ENCODE measurements at places on chromosomes 7 and 10.
A peak's percentile ranks its signal among the peaks of the same experiment; 100 is the strongest.

- DNase-seq = no peak
Observed at GRCh38 chr10:44467900-44468299, 83.0 kb upstream of the CXCL12 start.

- DNase-seq = no peak
Observed at GRCh38 chr10:13862546-13863233, 275.9 kb downstream of the PRPF18 start.

DNA sequence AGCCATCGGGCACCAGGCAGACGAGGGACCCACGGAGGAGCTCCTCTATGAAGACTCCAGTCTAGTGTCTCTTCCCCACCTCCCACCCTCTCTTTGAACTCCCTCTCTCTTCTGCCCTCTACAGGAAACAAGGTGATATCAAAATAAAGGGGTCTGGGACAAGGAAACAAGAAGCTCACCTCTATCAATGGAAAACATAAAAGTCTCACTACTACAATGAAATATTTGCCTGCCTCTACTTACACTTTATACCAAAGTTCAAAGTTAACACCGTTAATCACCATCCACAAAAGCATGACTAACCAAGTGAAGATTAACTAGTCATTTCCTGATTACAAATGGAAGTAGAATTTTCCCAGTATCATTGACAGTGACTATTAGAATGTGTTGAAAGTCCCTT is 82.2 kb downstream of the PARD3 start:
- DNase-seq = no peak

GRCh38 chr10:28833313-28833712 is 156.0 kb downstream of the BAMBI start:
- peak; percentile 37 for DNase-seq

GRCh38 chr10:84903320-84903719 is 574.9 kb downstream of the CCSER2 start:
- no peak for DNase-seq

- DNase-seq = no peak
Observed at GRCh38 chr10:7700577-7701125, 2.5 kb upstream of the ITIH2 start.

- DNase-seq = peak; percentile 81
Observed at GRCh38 chr7:16651396-16652239, 5.6 kb downstream of the BZW2 start.

GRCh38 chr7:90720984-90721760 is 125.1 kb downstream of the CDK14 start:
- peak; percentile 94 for DNase-seq

DNA sequence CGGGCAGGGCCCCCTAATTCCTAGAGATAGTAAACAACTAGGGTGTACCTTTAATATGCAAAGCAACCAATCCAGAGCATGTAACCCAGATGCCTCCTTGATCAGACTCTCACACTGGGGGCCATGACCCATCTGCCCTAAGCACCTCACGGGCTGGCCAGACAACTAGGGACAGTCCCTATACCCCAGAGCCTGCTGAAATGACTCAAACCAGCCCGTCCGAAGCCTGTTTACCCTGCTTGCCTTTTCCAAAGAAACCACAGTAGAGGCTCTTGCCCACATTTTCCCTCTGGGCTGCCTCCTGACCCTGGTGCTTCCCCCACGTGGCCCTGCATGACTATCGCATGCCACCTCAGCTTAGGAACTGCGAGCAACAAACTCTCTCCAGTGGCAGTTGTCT is 46.2 kb downstream of the RGS10 start:
- no peak for DNase-seq

- DNase-seq = no peak
Observed at GRCh38 chr10:7027913-7028808, 382.7 kb downstream of the SFMBT2 start.

DNA sequence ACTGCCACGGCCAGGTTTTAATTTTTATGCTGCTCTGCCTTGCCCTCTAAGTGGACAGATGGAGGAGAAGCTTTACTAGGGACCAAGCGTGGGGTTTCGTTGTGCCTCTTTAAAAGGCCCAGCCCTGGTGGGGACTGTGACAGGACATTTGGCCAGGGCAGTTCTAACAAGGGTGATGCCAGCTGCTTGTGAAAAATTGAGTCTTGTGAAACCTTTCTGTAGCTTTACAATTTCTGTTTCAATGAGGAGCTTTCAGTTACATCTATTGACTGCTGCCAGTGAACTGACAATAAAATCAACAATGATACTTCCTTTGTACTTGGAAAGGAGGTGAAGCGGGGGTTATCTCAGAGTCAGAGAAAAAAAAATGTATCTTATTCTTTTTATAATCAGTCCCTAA is 233.1 kb upstream of the CSTF2T start:
- DNase-seq = no peak

DNA sequence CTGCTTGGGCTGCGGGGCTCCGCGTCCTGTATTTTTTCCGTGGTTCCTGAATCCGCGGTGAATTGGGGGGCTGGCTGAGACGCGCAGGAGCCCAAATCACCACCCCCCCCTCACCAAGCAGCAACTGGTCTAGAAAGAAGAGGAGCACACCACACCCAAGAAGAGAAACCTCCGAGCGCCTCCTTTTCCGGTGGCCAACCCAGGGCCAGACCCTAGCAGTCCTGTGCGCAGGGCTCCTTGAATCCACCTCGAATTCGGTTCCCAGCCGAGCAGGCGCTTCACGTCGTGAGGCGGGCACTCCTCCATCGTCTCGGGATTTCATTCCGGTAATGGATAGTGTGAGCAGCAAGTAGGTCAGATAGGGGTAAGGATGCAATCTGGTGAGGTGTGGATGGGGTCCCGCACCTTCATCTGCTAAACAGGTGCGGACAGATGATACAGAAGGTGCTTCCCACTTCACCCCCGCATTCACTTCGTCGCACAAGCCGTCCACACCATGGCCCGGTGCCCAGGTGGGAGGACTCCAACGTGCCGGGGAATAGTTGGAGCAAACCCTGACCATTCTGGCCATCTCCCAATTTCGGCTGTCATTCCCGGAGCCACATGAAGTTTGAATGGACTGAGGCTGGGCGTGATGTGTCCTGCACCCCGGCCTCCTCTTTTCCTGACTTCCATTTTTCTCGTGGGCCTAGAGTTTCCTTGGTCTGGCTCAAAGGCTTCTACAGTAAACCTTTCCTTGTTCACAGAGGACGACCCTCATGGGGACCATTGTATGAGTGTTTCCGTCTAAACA is 19.8 kb upstream of the ZNF273 start:
- DNase-seq = no peak

DNA sequence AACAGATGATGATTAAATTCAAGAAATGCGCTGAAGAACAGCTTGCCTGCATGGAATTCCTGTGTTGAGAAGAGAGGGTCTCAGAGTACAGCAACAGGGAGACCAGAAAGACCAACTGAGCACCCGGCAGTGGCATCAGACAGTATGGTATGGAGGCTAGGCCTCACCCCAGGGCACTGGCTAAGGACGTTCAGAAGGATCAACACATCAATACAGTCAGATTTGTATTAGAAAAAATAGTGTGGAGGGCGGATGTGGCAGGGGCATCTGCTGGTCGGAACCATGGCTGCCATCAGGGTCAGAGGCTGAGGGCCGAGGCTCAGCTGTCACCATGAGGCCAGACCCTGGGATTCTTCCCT is 142.1 kb downstream of the ADARB2 start:
- DNase-seq = no peak

GRCh38 chr10:8738987-8739386 is 684.5 kb downstream of the GATA3 start:
- DNase-seq = no peak

DNA sequence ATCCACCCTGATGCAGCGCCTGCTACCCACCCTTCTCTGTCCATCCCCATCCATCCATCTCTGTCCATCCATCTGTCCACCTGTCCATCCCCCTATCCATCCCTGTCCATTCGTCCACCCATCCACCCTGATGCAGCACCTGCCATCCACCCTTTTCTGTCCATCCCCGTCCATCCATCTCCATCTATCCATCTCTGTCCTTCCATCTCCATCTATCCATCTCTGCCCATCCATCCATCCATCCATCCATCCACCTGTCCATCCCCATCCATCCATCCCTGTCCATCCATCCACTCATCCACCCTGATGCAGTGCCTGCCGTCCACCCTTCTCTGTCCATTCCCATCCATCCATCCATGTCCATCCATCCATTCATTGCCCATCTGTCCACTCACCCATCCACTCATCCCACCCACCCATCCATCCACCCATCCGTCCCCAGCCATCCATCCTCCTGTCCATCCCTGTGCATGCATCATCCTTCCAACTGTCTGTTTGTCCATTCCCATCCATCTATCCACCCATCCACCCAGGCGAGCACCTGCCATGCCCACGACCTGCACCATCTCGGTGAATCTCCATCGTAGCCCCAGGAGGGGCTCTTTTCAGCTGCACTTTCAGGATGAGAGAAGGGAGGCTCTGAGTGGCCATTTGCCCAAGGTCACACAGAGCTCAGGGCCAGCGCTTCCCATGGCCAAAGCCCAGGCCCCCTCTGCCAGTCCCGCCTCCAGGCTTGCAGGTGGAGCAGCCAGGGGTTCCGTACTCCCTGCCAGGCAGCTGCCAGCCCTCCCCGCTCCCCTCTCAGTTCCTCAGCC is 137.4 kb downstream of the LHPP start:
- no peak for DNase-seq

- DNase-seq = no peak
Observed at GRCh38 chr10:50464004-50464409, 159.7 kb downstream of the SGMS1 start.

GRCh38 chr7:143050931-143051330 is 1.2 kb upstream of the OR6V1 start:
- no peak for DNase-seq

DNA sequence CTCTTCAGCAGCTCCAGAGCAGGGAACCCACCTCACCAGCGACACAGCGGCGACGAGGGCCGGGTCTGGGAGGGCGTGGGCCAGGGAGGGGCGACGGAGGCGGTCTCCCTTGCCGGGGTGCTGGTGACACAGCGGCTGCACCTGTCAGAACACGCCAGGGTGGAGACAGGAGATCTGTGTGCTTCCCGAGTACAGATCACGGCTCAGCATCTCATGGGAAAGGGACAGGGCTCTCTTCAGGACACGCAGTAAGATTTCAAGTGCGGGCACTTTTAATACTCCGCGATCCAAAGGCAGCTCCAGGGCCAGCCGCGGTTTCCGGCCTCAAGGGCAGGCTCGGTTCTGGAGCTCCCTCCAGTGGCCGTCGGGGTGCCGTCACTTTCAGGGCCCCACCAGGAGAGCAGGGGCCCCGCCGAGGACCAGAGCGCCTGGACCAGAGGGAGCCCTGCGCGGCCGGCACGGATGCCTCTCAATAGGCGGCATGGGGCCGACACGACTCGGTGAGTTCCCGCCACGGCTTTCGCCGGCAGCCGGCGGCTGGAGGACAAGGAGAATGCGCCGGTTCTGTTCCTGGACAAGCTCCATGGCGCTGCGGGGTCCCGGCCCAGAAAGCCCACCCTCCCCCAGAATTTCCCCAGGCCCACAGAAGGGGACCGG is 21.4 kb downstream of the GPR146 start:
- DNase-seq = no peak

- peak; percentile 8 for DNase-seq
Observed at GRCh38 chr7:468681-469562, 50.7 kb downstream of the PDGFA start.

- DNase-seq = peak; percentile 55
Observed at GRCh38 chr10:109166935-109167334, 756.4 kb downstream of the XPNPEP1 start.

GRCh38 chr10:58513188-58514110 is 777 bp downstream of the BICC1 start:
- DNase-seq = no peak

GRCh38 chr10:11045995-11046775 is 28.5 kb downstream of the CELF2 start:
- no peak for DNase-seq

DNA sequence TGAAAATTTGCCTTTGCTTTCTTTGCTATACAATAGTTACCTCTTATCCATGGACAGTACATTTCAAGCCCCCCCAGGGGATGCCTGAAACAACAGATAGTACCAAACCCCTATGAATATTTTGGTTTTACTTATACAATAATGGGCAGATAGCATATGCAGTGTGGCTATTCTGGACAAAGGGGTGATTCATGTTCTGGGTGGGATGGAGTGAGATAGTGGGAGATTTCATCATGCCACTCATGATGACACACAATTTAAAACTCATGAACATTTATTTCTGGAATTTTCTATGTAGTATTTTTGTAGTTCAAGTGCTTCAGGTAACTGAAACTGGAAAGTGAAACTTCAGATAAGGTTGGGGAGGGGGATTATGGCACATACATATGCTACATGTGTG is 12.0 kb downstream of the STARD3NL start:
- DNase-seq = no peak

- DNase-seq = no peak
Observed at GRCh38 chr10:97017474-97017903, 168.3 kb downstream of the SLIT1 start.

DNA sequence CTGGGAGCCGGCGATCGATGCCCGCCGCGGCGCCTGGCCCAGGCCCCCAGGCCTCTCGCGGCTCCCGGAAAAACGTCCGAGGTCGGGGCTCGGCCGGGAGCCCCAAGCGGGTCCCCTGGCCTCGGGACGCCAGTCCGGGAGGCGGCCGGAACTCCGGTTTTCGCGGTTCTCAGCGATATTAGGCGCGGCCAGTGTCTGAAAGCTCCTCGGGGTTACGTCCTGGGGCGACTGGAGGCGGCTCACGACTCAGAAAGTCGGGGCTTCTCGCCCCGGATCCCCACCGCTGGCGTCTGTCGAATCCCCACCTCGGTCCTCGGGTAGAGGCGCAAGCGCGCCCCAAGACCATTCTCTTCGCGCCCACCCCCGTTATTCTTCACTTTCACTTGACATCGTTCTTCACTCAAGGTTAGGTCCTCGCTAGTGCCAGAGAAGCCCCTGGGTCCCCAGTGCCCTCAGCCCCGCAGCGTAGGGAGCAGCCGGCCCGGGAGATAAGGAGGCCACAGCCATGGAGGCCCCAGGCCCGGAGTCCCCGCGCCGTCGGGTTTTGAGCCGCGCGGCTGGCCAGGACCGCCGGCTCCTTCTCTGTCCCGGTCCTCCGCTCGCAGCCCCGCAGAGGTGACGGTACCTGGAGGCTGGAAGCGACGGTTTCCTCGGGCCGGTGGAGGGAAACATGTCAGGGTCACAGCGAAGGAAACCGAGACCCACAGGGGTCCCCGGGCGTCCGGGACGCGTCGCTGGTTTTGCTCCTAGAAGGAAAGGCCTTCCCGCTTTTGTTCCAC is 35.2 kb upstream of the EBLN1 start:
- DNase-seq = no peak

- no peak for DNase-seq
Observed at GRCh38 chr10:8873310-8873709, 818.8 kb downstream of the GATA3 start.

All from SK-N-MC (cell line).